Left kidney (tissue), 8 donors: ENCODE measurements at places on chromosomes 11 and 22.

DNA sequence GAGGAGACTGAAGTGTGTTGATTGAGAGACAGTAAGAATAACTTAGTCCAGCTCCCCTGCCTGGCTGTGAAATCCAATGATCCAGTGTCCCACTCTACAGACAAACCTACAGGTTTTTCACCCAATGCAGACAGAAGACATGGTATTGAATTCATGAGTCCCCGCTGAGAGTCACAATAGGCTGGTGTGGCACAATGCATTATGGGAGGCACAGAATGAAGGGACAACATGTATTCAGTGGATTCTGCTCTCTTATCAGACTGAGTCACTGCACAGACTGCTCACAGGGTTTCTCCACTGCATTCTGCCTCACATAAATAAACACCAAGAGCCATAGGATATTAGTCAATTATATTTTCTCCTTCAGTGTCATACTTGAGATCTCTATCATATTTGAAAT is 55.2 kb upstream of the TOP3B start:
- DNase-seq = no peak

DNA sequence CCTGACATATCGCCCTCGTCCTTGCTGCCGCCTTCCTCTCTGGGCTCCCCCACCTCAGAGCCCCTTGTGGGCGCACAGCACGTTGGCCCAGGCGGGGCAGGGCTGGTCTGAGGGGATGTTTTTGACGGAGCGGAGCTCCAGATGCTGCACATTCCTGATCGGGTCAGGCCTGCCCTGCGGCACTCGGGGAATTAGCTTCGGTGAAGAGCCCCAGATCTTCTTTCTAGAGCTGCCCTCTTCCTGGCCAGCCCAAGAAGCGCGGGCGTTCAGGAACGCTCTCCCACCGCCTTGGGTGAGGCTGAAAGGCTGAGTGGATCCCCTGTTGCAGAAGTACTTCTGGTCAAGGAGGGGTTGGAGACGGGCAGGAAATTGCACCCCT is 12.1 kb downstream of the YPEL4 start:
- no peak for DNase-seq

DNA sequence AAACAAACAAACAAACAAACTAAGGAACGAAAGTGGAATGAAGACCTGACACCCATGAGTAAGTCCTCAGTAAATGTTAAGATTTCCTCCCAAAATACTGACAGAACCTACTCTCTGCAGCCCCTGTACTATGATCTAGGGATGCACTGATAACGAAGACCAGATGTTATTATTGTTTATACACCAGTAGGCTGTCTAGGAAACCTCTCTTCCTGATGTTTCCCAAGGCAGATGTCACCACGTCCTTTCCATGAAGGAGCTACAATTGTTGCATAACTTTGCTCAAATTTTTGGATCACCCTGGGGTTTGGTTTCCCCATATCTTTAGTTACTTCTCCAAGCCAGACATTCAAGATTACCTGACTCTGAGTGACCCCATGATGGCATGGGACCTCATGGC is 340.7 kb downstream of the MIAT start:
- DNase-seq = no peak

DNA sequence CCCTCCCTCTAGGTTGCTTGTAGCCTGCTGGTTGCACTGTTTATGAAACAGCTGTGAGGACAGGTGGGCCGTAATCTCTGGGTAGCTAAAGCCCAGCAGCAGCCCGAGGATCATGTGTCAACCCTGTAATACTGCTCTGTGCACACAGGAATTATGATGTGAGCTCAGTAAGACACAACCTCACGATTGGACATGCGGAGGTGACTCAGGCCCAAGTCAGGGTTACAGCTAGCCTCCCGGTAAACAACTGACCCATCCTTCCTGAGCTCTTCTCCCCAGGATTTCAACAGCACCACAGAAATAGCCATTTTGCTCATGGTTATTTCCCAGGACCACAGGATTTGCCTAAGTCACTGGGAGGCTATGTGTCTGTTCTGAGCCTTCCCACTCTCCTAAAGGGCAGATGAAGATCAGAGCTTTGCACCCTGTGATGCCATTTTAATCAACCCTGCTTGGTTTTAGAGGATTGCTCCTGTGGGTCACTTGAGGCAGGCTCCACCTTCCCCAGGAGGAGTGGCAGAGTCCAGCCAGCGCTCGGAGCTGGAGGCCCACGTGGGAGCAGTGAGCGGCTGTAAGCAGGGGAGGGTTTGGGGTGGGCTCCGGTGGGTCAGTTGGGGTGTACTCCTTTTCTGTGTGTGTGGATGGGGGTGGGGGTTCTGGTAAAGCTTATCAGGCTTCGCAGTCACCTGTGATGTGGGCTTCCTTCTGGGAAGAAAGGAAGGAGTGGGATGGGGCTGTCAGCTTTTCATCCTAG is at the start of gene AMPD3:
TSS of gene AMPD3 (plus strand) at position 387 of the 754 bp plus-strand sequence. CDS start 6,256 bp downstream, outside the sequence.
- DNase-seq = no peak

DNA sequence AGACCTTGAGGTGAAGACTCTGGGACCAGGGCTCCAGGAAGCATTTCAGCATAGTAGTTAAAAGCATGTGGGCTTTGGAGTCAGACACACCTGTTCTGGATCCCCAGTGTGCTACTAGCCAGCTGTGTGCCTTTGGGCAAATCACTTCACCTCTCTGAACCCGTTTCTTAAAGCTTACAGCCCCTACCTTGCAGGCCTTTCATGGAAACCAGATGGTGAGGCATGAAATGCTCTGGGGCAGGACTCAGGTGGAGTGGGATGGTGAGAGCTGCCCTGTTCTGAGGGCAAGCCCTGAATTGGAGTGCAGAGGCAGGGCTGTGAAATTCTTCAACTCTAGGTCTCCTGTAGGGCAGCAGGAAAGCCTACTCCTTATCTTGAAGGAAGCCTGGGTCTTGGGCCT is 10.5 kb downstream of the UCP2 start:
- no peak for DNase-seq
